Fibroblast of skin of right quadriceps (primary cell): ENCODE measurements at places on chromosomes 5 and 9.

GRCh38 chr5:96189028-96189826 is 227.6 kb upstream of the ELL2 start:
- DNase-seq: no peak

DNA sequence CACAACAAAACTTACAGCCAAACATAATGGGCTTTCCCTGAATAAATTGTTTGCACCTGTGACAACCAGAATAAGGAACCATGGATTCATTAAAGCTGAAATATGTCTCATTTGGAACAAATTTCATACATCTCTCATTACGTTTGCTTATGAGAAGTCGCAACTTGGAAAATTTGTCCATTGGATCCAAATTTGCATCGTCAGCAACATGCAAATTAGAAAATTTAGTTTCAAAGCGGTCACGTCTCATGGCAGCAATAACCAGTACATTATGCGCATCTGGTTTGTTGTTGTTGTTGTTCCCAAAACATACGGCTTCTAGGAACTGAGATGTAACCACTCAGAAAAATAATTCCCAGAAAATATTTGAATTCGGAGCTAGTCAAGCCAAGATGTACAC is 1311.5 kb upstream of the CDH6 start:
- no peak for DNase-seq

DNA sequence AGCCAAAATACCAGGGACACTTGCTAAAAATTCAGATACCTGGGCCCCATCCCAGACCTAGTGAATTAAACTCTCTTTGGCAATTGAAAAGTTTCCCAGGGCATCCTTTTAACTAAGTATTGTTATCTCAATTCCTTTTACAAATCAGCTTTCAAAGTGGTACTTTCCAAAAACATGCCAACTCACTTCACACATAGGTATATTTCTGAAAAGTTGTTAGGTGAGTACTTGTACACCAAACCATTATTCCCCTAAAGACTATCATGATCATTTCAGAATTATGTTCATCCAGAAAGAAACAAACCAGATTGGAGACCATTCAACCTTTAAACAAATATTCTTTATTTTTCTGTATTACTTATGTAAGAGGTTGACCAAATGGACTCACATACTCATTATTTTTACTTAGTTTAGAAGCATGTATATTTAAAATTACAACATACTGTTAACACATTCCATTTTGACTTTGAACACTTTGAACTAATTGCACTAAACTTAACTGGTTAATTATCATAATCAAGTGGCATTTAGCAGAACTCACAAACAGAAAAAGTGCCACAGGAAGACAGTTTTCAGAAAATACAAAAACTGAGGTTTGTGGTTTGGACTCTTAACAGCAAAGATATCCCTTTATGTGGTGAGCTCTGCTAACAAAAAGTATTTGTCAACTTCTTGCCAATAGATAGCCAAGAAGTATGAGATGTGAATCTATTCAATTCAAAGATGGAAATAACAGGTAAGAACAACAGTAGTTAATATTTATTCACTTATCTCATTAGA is 40.7 kb downstream of the KIAA0825 start:
- no peak for DNase-seq

DNA sequence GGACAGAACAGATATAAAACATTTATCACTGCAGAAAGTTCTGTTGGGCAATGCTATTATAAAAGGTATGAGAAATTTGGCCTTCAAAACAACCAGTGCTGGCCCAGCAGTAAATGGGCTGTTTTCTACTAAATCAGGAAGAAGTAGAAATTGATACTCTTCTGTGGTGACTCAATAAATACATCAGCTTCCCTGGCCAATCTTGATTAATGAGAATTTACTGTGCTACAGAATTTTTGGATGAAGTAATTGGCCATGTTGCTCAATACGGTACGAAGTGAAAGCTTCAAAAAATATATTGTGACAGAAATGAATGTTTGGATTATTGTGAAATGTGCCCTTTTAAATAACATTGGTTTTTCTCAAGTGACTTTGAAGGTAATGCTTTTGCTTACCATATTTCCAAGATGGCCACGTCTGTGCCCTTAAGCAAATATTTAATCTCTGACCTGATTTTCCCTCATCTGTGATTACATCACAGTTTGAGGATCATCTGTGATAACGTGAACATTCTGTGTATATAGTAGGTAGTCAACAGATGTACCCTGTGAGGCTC is 4.2 kb downstream of the DNAJA1 start:
- DNase-seq: peak; percentile 51
